ENCODE measurements at places on chromosomes 1 and 21.

GRCh38 chr1:181251713-181252075 lies 163.2 kb downstream of the IER5 start:
- no peak for DNase-seq

GRCh38 chr1:201051399-201051798 lies 27.9 kb upstream of the KIF21B start:
- DNase-seq, result no peak

GRCh38 chr1:152186556-152187285 lies 27.7 kb upstream of the RPTN start:
- DNase-seq, result no peak

GRCh38 chr1:22025368-22026155 lies 24.1 kb downstream of the CELA3A start:
- DNase-seq, result peak; percentile 52

- no peak for DNase-seq
These were observed 596 bp downstream of the PADI4 start for GRCh38 chr1:17308593-17308992.

- DNase-seq, result no peak
These were observed 75.5 kb upstream of the MACF1 start for GRCh38 chr1:39128959-39129358.

DNA sequence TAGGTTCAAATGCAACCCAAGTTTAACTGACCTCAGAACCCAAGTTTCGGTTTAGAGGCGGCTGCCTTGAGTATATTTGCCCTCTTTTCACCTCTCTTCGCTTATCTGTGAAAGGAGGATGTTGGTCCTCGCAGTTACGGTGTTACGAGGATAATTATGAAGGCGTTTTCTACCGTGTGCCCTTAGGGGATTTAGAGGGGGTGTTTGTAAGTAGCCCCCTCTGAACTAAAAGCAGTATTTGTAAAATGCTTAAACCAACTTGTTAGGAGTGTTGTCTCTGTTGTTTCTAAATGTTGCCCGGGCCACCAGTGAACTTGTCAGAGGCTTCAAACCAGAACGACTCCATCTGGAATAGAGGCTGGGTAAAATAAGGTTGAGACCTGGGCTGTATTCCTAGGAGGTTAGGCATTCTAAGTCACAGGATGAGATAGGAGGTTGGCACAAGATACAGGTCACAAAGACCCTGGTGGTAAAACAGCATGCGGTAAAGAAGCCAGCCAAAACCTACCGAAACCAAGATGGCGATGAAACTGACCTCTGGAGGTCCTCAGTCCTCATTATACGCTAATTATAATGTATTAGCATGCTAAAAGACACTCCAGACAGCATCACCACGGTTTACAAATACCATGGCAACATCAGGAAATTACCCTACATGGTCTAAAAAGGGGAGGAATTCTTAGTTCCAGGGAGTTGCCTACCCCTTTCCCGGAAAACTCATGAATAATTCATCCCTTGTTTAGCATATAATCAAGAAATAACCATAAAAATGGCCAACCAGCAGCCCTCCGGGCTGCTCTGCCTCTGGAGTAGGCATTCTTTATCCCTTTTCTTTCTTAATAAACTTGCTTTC lies 1.0 kb upstream of the PSRC1 start:
- no peak for DNase-seq

- DNase-seq, result no peak
These were observed 275.9 kb downstream of the LRRC40 start for GRCh38 chr1:69929308-69930057.

- no peak for DNase-seq
These were observed 17.0 kb upstream of the ITLN2 start for GRCh38 chr1:160971618-160972056.

DNA sequence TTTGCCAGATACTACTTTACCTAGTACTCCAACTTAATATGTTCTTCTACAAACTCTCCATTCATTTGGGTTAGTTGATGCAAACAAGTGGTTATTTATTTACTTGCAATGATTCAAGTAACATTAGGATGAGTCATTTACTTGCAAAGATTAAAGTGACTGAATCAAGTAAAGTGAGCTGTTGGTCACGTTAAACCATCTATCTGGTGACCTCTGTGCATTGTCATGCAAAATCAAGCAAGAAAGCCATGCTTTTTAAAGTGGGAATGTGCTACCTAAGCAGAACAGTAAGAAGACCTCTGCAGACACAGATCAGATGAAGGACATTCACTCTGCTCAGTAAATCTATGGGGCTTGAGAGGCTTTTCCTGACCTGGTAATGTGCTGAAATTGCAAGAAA lies 254.7 kb downstream of the LRRIQ3 start:
- DNase-seq, result no peak

- no peak for DNase-seq
These were observed 702.2 kb upstream of the ADGRL4 start for GRCh38 chr1:79708646-79709265.

- DNase-seq, result peak; percentile 10
These were observed 3.3 kb downstream of the CNST start for GRCh38 chr1:246569248-246570238.

- DNase-seq, result no peak
These were observed 28.7 kb upstream of the HMGN1 start for GRCh38 chr21:39377444-39378050.

GRCh38 chr1:203130358-203130985 lies 2.9 kb downstream of the ADORA1 start:
- no peak for DNase-seq

- DNase-seq, result no peak
These were observed 61.2 kb downstream of the ST6GALNAC5 start for GRCh38 chr1:76928522-76928921.

DNA sequence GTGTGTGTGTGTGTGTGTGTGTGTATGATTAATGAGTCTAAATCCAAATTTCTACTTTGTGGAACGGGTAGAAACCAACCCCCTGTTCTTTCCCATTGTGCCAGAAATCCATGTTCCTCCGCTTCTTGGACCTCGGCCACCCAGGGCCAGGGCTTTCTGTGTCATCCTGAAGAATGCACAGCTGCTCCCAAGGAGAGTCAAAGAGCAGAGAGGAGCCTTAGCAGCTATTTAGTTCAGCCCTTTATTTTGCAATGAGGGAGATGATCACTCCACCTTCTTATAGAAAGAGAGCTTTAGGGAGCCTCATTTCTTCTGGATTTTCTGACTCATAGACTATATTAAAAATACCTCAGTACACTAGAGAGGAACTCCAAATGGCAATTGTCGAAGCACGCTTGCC lies 489.3 kb upstream of the VAMP3 start:
- no peak for DNase-seq

Data from T-helper 2 cell (primary cell).